Midbrain (tissue), 1 donor: ENCODE measurements at places on chromosomes 7 and 10.

DNA sequence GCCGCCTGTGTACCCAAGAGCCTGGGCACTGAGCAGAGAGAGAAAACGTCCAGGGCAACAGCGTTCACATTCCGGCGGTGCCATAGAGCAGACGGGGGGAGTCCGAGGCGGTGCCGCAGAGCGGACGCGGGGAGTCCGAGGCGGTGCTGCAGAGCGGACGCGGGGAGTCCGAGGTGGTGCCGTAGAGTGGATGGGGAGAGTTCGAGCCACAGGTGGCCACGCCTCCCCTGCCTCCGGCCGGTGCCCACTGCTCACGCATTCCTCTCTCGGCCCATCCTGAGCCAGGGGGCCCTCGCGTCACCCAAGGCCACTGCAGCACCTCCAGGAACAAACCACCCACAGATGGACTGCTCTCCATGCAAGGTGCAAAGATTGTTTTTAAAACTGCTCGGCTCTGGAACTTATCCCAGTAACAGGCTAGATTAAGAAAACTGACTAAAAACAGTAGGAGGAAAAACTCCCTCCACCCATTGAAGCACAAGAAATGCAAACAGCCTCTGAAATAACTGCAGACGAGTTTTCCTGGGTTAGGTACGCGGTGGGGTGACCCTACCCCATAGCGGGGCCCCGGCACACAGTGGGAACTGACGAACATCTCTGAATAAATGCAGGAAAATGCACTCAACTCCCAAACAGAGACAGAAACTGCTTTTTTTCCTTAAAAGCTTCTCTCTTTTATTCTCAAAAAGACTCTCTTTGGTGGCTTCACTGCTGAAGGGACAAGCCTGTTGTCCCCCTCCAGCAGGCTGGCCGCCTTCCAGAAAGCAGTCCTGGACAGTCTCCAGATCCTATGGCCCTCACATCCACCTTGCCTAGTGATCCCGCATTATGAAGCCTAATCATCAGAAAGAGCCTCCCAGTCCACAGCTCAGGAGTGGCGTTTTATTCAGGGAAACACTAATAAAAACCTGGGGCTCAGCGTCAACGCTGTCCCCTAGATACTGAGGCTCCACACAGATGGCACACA is 55.9 kb downstream of the DIP2C start:
- DNase-seq = no peak

- no peak for DNase-seq
These were observed 30.4 kb downstream of the LEP start for GRCh38 chr7:128271471-128271941.

DNA sequence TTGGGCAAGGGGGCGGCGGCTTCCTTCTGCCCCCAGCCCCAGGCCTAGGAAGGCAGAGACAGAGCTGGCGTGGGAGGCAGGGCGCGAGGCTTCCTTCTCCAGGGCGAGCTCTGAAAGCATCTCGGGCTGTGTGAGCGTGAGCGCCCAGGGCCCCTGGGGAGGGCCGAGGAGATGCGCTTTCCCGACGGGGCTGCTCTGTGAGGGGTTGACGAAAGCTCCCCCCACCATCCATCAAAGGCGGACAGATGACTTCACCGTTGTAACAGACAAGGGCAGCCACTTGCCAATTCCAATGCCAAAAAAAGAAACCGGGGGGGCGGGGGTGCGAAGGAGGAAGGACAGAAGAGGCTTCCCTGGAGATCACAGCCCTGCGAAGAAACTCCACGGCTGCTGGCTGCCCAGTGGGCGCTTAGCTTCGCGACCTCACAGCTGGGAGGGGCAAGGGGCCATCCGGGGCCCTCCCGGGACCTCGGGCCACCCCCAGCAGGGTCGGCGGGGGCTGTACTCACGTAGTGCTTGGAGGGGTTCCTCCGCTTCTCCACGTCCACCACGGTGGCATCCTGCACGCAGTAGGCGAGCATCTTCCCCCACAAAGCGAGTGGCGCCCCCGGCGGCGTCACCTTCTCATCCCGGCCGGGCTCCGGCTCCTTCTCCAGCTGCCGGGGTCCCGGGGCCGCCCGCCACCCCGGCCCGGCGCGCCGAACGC is 537 bp downstream of the SH3PXD2A start:
- DNase-seq = peak; percentile 32

- DNase-seq = no peak
These were observed 25.5 kb upstream of the TRIL start for GRCh38 chr7:28983396-28984190.

DNA sequence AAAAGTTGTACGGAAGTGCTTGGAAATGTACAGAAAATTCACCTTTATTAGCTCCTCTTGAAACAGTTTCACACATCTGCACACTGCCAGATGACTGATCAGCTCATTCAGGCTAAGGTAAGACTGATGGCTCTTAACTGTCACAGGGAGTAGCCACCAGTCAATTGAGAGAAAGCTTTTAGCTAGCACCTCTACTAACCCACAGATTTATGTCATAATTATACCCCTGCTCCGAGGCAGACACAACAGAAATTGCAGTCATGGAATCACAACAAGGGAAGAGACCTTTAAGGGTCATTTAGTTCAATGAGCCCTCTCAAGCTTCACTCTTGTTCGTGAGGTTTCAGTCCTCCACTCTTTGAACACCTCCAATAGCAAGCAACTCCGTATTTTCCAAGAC is 235.4 kb downstream of the TRIL start:
- DNase-seq = no peak

GRCh38 chr7:28005075-28005846 is 175.3 kb downstream of the JAZF1 start:
- no peak for DNase-seq
